ENCODE measurements at places on chromosomes 5 and 9.

DNA sequence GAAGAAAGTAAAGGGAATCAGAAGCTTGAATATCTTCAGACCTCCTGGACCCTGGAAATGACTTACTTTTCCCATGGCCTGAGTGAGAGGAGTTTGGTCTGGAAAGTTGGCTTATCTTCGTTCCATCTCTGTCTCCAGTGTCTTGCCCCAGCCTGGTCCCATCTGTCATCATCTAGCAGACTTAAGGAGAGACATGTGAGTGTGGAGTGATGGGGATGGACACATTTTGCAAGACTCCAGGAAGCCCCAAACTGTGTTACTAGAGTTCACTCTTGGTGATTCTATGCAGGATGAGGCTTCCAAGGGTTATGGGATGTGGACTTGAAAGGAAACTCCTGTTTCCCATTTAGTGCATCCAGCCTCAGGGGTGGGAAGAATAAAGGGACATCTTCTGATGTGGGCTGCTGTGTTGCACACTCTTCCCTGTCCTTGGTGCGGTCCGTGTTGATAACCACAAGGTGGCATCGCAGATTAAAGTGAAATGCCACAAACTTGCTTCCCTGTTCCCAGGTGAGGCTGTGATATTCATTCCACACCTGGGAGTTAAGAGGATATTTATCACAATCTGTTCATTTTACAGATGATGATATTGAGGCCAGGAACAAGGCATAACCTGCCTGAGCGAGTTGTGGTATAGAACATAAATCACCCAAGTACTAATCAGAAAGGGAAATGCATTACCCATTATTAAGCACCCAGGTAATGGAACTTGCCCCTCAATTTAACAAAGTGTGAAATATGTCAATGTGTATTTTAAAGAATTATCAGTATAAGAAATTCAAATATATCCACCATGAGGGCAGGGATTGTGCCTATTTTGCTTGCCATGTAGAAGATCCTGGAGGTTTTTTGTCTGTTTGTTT is 269.9 kb upstream of the PAPPA start:
- DNase-seq, result peak; percentile 20

GRCh38 chr9:114086009-114086408 is 7.9 kb upstream of the AMBP start:
- DNase-seq, result no peak

DNA sequence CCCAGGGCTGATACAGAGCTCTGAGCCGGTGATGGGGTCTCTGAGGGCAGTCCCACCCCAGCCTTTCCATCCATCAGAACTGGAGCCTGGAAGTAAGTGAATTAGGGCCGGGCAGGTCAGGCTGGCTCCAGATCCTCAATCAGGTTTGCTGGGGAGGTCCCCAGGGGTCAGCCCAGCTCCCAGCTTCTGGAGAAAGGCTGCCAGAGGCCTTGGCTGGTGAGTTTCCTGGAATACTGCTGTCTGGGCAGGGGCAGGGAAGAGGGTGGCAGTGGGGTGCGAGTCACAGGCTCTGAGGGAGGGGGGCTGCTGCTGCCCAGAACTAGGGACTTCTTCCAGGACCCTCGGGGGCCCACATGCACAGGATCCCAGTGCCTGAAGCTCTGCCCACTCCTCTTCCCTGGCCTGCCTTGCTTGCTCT is 200.6 kb upstream of the MVB12B start:
- no peak for DNase-seq

DNA sequence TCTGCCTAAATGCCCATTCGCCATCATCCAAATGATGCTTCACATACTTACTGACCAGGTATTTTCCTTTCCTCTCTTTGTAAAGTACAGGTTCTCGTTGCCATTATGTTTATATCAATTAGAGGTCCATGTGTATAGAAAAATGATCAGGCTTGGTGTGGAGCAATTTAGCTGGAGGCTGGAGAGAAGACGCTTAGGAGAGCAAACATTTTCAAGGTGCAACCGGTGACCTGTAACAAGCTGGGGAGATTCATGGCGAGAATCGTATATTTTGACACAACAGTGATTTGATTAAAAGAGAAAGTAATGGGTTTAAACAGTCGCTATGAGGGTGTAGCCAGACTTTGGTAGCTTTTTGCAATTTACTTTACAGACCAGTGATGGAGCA is 170.9 kb upstream of the TBCA start:
- no peak for DNase-seq

GRCh38 chr5:142106061-142106460 is 2.5 kb upstream of the NDFIP1 start:
- no peak for DNase-seq

- peak; percentile 8 for DNase-seq
Measured at GRCh38 chr5:43482490-43483297, 971 bp downstream of the TMEM267 start.

DNA sequence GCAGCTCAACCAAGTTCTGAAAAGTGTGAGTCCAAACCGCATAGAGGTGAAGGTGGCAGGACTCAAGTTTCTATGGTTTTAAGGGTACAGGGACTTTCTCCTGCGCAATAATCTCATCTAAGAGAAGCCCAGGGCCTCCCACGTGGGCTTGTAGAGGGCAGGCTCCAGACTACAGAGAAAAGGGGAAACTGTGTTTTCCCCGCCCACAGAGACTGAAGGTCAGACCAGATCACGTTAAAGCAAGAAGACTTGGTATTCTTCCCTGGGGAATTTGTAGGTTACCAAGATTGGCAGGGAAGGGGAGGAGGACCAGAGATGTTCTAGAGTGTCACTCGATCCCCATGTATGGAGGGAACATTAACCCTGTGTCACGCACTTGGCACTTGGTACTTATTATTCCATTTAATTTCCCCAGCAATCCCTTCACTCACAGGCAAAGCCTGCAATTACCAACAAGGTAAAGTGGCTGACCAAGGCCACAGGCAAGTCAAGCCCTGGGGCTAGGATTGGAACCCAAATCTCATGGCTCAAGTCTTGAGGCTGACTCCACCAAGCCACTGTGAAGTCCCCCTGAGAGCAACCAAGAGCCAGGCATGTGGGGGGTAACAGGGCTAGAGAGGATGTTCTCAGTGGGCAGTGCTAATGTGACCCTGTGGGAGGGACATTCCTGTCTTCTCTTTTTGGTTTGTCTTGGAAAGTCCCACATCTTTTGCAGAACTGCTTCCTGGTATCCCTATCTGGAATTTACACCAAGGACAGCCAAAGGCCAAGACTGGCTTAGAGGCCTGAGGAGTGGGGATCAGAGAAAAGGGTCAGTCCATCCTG is 18.3 kb upstream of the NEK6 start:
- DNase-seq, result peak; percentile 73

- DNase-seq, result no peak
Measured at GRCh38 chr9:20988671-20989315, 42.6 kb downstream of the HACD4 start.

DNA sequence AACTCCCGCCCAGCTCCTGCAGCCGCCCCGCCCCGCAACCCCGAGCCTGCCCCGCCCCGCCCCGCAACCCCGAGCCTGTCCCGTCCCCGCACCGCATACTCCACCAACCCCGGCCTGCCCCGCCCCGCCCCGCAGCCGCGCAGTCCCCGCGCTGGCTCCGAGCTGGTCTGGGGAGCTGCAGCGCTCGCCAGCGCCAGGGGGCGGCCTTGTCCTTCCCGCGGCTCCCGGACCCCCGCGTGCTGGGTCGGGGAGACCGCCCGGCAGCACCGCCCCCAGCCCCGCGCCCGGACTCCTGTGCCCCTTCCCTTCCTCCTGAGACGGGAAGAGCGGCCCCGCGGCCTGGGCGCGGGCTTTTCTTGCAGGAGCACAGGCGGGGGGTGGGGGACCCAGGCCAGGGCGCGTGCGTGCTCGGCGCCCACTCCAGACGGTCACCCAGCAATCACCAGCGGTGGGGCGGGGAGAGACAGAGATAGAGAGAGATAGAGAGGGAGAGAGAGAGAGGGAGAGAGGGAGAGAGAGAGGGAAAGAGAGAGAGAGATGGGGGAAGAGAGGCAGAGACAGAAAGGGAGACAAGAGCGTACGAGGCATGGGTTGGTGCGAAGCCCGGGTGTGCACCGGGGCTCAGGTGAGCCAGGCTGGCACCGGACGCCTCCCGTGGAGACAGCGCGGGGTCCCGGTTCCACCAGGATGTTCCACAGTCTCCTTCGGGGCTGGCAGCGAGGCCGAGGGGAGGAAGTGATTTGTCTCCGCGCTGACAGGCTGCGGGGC is 14.7 kb upstream of the TMEM250 start:
- no peak for DNase-seq

DNA sequence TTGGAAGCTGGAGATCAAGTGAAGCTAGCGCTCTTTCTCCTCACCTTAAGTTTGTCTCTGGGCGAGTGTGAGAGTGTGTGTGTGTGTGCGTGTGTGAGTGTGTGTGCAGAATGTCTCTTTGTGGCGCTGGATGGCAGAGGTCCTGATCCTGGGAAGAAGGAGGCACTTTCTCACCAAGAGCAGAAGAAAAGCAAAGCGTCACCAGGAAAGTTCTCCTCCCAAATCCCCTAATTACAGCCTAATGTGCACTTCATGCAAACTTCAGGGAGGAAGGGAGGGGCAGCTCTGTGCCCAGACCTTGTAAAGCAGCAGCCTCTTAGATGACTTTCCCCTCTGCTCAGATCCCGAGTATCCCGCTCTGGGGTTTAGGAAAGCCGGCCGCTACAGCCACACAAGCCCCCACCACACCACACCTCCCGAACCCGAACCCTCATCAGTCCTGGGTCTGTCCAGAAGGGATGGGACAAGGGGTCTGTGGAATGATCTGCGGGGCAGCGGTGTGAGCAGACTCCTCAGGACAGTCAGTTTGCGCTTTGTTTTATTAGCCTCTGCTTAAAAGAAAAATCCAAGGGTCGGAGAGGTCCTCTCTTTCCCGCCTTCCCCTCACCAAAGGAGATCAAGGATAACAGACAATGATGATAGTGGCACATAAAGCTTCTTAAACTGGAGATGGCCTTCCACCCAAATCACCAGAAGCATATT is at the start of gene HAPLN1:
Gene HAPLN1 (minus strand): TSS at position 20 of the 702 bp plus-strand sequence. CDS start 47,332 bp downstream, outside the sequence.
- DNase-seq, result no peak

GRCh38 chr9:15157381-15157780 is 149.6 kb downstream of the TTC39B start:
- DNase-seq, result no peak

- DNase-seq, result no peak
Measured at GRCh38 chr5:149712439-149713147, 17.5 kb upstream of the PPARGC1B start.

GRCh38 chr9:97124256-97124655 is 85.3 kb upstream of the CTSV start:
- DNase-seq, result no peak

DNA sequence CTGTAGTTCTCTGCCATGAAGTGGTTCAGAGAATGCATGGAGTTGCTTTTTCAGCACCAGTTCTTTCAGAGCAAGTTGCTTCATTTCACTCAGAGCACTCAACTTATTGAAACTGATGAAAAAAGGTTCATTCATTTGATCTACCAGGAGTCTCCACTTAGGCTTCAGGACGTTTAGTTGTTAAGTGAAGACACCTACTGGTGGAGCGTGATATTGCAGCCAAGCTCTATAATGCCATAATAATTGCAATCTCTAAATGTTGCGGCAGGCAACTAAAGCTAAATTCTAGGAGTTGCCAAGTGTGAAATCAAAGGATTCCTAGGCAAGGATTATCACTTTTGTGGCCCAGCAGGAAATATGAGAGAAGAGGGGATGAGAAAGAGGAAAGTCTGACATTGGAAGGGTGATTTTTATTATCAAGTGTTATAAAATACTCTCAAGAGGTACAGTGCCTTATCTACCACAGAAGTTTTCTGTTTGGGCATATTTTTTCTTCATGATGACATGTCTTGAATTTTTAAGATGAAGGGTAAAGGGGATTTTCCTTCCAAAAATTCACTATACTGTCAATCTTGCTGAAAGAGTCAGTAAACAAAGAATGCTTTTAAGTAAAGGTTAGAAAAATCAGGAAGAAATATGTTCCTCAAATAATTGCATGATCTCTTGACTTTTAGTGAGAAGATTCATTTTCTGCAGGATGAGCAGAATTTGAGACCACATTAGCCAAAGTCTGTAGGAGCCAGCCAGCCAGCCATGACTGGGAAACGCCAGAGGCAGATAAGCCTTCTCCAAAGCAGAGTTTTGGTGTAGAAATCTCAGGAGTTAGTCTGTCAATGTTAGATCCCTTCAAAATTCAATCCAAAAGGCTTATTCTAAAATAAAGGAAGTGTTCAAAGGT is 83.4 kb downstream of the SH3PXD2B start:
- no peak for DNase-seq

DNA sequence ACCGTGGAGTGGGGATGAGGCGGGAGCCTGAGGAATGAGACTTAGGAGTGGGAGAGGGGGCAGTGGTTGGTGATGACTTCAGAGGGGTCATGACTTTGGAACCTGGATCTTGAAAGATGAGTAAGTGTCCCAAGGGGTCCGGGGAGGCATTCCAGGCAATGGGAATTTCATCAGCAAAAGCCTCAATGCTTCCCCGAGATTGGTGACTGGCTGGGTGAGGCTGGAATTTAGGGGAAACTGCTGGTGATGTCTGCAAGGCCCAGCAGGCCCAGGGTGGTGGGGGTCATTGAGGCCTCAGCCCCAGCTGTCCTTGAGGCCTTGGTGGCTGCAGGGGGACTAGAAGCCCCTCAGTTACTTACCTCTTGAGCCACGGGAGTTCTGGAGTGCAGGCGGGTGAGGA is 7.5 kb downstream of the NDST1 start:
- no peak for DNase-seq

GRCh38 chr9:87223392-87224246 is 274.0 kb upstream of the DAPK1 start:
- DNase-seq, result no peak

GRCh38 chr9:135959814-135960213 is 1.4 kb downstream of the UBAC1 start:
- DNase-seq, result no peak

Measured in pons (tissue), 1 donor.